Coronary artery (tissue), 2 donors: ENCODE measurements at places on chromosomes 1 and 21.

- DNase-seq: no peak
These were observed 85.1 kb downstream of the JAK1 start for GRCh38 chr1:64881281-64881680.

GRCh38 chr1:208207388-208208131 is 36.6 kb downstream of the PLXNA2 start:
- peak; percentile 89 for DNase-seq

DNA sequence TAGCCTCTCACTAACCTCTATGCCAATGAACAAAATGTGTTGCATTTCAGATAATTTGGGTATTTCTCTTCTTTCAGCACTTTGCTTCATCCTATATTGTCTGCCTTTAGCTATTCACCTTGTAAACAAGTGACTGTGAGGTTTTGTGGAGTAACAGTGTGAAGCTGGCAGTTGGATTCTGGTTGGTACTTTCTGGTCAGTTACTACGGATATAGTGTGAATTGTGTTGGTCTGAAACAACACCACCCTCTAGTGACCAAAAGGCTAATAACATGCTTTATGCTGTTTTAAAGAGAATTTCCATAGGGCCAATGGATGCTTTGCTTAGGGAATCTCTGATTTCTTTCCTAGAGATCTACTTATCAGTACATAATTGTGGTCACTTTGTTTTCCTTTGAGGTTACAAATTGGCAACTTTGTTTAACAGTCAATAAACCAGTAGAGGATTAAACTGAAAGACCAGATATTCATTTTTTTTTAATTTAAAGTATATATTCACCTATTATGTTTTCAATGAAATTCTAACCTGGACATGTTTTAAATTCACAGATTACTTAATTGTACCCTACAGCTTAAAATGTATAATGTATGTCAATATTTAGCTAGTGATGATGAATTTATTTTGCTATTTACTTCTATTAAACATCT is 2.5 kb upstream of the PTGER3 start:
- DNase-seq: no peak

GRCh38 chr1:99843760-99844159 is 6.4 kb upstream of the AGL start:
- DNase-seq: no peak

GRCh38 chr1:52111492-52111891 is 30.4 kb upstream of the ZFYVE9 start:
- no peak for DNase-seq

DNA sequence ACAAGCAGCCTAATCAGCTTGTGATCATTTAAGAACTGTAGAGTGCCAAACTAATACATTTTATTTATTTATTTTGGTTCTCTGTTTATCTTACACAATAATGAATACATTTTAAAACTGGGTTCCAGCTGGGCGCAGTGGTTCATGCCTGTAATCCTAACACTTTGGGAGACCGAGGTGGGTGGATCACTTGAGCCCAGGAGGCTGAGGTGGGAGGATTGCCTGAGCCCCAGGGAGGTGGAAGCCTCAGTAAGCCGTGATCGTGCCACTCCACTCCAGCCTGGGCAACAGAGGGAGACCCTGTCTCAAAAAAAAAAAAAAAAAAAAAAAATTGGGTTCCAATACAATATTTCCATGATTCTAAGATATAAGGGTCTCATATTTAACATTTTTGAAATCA is 9.2 kb downstream of the FBXO28 start:
- DNase-seq: no peak

DNA sequence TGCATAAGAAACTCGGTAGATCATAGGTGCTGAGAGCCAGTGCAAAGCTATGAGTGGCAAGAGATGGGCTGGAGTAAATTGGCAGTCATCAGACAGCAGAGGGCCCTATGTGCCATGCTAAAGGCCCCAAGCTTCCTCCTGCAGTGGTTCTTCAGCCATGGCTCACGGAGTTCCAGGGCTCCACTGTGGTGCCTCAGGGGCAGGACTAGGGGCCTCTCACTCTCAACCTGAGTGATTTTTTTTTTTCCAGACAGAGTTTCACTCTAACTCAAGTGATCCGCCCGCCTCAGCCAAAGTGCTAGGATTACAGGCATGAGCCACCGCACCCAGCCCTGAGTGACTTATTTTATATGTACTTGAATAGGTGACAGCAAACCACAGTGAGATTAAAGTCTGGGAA is 10.4 kb upstream of the GJA8 start:
- DNase-seq: no peak

DNA sequence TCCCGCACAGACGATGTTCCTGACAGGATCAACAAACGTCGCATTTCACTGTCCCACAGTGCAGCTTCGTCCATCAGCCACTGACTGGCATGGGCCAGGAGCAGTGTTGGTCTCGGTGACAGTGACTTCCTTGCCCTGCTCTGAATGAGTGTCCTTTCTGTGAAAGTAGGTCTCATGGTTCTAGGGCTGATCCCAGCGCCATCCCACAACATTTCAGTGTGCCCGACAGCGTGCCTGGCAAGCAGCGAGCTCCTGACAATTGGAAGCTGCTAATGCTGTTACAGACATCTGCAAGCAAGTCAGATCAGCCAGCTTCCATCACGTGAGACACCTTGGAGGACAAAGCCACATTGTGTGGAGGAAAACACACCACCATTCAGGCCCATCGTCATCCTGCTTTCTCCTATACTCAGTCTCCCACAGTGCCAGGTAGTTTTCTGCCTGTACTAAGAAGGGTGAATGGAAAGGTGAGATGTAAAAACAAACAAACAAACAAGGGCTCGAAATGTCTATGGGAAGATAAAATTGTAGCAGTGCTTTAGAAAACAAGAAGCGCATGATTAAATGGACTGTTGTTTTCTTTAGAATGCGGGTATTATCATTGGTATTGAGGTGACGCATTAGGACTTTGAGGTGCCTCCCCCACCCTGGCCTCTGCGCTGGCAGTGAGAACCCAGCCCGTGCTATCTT is 21.9 kb downstream of the ERRFI1 start:
- no peak for DNase-seq

- no peak for DNase-seq
These were observed 95.4 kb downstream of the MATN1 start for GRCh38 chr1:30627994-30628393.

- no peak for DNase-seq
These were observed 52.2 kb downstream of the PUM1 start for GRCh38 chr1:31013187-31013864.

DNA sequence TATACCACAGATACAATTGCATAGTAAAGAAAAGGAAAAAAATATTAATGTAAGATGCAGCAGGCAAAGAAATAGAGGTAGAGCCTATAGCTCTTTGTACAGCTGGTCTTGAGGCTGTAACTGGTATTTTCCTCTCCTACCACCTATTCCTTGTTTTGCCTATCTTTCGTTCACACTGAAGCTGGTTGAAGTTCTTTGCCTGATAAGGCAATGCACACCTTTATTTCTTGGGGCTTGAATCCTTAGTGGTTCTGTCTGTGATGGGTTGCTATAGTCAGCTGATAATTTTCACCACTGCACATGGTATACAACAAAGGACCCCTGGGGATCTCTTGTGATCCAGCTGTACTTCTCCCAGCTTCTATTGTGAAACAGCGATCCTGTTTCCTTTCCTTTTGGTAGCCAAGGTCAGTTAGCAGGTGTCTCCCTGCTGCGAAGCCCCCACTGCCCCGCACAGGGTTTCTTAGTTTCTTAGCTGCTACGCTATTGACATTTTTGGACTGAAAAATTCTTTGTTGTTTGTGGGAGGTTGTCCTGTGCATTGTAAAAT is 9.9 kb upstream of the TSNAX start:
- no peak for DNase-seq

DNA sequence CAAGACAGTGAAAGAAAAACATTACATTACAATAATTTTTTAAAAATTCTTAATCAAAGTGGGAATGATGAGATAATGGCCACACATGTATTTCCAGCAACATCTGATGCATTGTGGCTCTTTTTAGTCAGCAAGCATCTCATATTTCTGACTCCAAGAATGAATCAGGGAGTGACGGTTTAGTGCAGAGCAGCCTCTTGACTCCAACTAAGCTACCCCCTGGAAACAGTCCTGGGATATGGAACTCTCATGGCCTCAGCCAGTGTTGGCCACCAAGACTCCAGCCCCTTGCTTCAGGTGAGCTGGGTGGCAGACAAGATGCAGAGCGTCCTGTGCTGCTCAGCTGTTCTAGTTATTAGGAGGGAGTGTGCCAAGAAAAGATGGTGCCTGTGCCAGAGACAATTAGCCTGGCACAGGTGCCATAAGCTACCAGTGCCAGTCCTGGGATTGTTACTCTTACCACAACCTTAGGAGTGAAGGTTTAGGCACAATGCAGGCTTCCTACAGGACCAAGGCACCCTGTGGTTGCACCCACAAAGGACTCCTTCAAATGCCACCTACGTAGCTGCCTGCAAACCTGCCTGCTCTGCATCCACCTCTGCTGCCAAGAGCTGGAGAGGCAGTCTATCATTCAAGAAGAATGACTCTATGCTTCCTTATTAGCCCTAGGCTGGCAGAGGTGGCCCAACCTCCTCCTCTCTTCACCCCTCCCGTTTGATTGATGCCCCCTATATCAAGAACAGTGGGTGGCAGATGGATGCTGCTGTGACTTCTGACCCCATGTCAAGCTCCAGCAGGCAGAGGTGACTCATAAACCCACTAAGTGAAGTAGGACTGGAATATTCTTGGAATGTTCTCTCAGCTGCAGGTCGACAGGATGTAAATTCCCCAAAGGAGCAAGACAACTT is 6.0 kb upstream of the SEC16B start:
- DNase-seq: no peak

DNA sequence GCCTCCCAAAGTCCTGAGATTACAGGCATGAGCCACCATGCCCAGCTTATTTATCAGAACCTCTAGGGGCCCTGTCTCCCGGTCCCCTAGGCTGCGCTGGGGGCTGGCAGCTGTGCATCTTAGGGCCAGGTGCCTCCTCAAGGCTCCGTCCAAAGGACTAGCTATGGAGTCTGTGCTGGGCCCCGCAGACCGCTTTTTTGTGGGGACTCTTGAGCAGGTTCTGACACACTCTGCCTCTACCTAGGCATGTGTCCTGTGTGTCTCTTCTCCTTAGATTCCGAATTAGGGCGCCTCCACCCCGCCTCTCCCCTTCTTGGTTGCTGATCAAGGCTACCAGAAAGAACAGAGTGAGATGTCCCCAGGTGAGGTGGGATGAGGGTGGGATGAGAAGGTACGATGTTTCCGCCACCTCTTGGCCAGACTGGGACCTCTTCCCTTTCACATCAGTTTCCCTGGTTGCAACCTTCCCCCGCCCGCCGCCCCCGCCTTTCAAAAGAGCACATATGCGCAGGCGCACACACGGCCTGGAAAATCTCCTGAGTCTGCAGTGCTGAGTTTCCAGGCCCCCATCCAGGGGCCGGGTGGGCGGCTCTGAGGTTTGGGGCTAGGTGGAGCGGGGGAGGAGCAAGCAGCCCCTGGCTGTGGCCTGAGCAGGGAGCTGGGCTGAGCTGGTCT is 5.0 kb upstream of the PTPN7 start:
- DNase-seq: no peak

DNA sequence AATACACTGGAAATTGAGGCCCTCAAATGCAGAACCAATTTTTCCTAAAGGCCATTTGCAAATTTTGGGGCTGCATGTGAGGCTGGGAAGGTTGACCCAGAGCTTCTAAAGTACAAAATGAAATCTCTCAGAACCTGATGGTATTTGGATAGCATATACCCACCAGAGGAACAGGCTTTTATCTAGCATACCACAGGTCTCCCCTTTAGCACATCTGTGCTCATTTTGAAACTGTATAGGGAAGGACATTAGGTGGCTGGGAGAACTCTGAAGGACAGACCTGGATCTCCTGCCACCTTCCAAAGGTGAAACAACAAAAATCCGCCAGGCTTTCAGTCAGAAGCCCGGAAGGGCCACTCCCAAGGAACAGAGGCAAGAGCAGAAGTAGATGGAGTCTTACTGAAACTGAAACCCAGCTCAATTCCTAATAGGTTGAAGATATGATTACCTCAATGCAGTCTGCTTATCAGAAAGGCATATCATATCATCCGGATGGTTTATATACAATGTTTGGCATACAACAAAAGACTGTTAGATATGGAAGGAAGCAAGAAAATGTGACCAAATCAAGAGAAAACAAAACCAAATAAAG is 11.6 kb downstream of the CD55 start:
- no peak for DNase-seq

- DNase-seq: no peak
These were observed 49.7 kb downstream of the RAP1A start for GRCh38 chr1:111669268-111669667.

DNA sequence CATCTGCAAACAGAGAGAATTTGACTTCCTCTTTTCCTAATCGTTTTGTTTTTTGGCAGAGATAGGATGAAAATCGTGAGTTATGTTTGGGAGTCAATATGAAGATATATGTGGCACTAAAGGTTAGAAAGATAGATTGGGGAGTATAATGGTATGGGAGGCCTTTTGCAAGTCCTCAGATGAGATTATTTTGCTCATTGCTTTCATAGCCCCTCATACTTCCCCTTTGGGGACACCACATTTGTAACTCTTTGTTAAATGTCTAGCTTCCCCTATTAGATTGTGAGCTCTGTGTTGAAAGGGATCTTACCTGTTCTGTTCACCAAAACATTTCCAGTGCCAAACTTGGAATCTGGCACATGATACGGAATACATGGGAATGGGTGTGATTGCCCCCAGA is 30.2 kb downstream of the RAVER2 start:
- DNase-seq: no peak

DNA sequence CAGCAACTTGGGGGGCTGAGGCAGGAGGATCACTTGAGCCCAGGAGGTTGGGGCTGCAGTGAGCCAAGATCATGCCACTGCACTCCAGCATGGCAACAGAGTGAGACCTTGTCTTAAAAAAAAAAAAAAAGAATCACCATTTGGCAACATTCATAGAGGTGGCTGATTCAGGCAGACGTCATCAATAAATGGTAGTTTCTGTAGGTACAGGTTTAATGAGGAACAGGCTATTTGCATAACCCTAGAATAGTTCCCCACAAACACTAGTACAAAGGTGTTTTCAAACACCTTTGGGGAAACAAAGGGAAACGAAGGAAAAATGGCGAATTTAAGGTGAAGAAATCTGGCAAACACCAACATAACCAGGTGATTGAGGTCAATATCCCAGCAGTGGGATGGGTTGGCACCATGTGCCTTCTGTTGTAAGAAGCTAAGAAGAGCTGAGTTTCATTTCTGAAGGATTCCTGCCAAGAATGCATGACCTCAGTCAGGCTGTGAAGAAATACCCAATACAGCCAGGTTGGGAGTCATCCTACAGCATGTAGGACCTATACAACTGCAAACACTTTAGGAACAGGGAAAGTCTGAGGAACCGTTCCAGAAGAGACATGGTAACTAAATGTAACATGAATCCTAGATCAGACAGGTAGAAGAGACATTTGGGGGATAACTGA is 5.6 kb downstream of the LPAR3 start:
- DNase-seq: no peak

- DNase-seq: no peak
These were observed 50.0 kb upstream of the BOLA1 start for GRCh38 chr1:149849111-149849946.

- DNase-seq: no peak
These were observed 137.3 kb downstream of the SDCCAG8 start for GRCh38 chr1:243393096-243393495.
